ENCODE measurements at places on chromosomes 2 and 18. TPM values are rescaled to one million over a fixed set of nuclear protein-coding genes. Genes with fewer than 3 reads are reported as not detected.
A peak's percentile ranks its signal among the peaks of the same experiment; 100 is the strongest.

Gene IL36A
- not detected for total RNA-seq

Gene KCNG2
- not detected for total RNA-seq

Gene ALPG
- 0.16 TPM for total RNA-seq

Gene IL36RN
- 0.63 TPM for total RNA-seq

Gene TRMT61B
- 11.2 TPM for total RNA-seq

Gene CDH7
- total RNA-seq, result 2.9 TPM

Gene MC2R
- not detected for total RNA-seq

DNA sequence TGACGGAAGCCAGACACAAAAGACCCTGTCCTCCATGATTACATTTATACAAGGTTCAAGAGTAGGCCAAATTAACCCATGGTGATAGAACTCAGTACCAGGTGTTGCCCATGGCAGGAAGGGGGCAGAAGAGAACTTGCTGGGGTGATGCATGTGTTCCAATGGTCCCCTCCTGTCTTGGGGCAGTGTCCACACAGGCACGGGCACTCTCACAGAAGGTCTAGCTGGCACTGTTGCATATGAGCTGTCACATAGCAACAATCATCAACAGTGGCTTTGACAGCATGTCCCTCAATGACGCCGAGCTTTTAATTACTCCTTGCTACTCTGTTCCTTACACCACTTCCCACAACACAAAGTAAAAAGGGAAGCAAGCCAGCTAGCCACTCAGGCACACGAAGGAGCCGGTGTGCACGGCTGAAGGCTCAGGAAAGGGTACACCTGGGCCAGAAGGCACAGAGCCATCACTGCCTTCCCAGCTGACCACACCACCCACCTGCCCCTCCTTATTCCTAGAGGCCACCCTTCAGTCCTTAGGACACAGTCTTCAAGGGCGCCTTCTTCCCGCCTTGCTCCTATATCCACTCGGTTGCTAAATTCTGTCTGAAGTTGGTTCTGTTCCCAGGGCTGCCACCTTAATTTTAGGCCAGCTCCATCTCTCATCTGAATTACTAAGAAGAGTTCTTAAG lies 28.9 kb downstream of the RPL31 start:
- no peaks in the 10 kb centered on the region for H3K36me3 ChIP-seq
- H3K4me1 ChIP-seq, result no peaks in the 10 kb centered on the region
- no peaks in the 10 kb centered on the region for H3K27me3 ChIP-seq
- H3K4me3 ChIP-seq, result no peak overlapping the region
- DNase-seq, result no peak
- H3K27ac ChIP-seq, result no peak overlapping the region

DNA sequence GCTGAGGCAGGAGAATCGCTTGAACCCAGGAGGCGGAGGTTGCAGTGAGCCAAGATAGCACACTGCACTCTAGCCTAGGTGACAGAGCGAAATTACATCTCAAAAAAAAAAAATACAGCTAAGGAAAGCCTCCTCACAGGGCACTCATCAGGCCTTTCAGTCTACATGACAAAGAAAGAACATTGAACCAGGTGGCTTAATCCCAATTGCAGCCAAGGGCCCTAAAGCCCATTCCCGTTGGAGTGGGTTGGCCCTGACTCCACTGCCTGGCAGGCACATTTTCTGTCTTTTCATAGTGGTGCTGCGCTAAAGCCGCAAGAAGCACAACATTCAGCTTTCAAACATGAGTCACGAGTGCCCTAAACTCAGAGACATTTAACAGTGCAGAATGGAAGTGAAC lies 372.5 kb downstream of the RNF144A start:
- no peak for DNase-seq
- H3K4me1 ChIP-seq, result no peaks in the 10 kb centered on the region
- no peak overlapping the region for H3K4me3 ChIP-seq

DNA sequence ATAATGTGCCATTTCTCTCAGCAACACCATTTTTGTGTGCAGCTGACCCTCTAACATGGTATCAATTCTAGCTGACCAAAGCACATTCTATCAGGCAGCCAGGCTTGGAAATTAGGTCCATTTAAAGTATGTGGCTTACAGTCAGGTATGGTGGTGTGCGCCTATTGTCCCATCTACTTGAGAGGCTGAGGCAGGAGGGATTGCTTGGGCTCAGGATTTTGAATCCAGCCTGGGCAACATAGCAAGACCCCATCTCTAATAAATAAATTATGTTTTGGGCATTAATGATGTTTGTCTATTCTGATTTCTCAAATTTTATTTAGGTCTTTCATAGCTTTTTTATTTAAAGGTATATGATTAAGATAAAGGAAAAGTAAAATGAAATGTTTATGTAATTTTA lies 63.3 kb downstream of the DNAJC10 start:
- H3K4me3 ChIP-seq, result no peak overlapping the region
- H3K4me1 ChIP-seq, result no peaks in the 10 kb centered on the region
- H3K36me3 ChIP-seq, result no peaks in the 10 kb centered on the region
- H3K27ac ChIP-seq, result no peak overlapping the region

DNA sequence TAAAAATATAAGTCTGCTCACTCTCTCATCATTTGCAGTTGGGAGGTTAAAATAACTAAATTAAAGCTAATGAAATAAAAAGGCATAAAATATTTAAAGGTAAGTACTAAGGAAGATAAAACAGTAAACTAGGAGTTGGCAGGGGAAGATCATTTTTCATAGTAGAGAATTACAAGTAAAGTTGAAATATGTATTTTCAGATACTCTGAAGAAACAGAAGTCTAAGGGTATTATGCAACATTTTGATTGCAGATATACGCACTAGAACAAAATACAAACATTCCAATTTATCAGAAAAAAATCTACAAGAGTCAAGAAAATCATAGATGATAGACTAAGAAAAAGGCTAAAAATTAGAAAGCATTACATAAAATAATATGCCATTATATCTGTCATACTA lies 167.6 kb upstream of the CTAGE1 start:
- H3K27ac ChIP-seq, result no peak overlapping the region
- no peaks in the 10 kb centered on the region for H3K36me3 ChIP-seq
- no peaks in the 10 kb centered on the region for H3K27me3 ChIP-seq
- no peak for DNase-seq
- H3K4me1 ChIP-seq, result peaks cover 3% of the 10 kb centered on the region

GRCh38 chr2:71282493-71282892 lies 49.1 kb upstream of the ZNF638 start:
- no peak for DNase-seq
- H3K36me3 ChIP-seq, result no peaks in the 10 kb centered on the region
- H3K4me3 ChIP-seq, result no peak overlapping the region
- H3K4me1 ChIP-seq, result peaks cover 4% of the 10 kb centered on the region
- peaks cover 59% of the 10 kb centered on the region for H3K27me3 ChIP-seq

- no peaks in the 10 kb centered on the region for H3K36me3 ChIP-seq
- no peak overlapping the region for H3K4me3 ChIP-seq
- H3K27me3 ChIP-seq, result no peaks in the 10 kb centered on the region
- H3K4me1 ChIP-seq, result peaks cover 3% of the 10 kb centered on the region
- DNase-seq, result no peak
- no peak overlapping the region for H3K27ac ChIP-seq
Measured at GRCh38 chr2:224513991-224514390, 71.2 kb downstream of the CUL3 start.

DNA sequence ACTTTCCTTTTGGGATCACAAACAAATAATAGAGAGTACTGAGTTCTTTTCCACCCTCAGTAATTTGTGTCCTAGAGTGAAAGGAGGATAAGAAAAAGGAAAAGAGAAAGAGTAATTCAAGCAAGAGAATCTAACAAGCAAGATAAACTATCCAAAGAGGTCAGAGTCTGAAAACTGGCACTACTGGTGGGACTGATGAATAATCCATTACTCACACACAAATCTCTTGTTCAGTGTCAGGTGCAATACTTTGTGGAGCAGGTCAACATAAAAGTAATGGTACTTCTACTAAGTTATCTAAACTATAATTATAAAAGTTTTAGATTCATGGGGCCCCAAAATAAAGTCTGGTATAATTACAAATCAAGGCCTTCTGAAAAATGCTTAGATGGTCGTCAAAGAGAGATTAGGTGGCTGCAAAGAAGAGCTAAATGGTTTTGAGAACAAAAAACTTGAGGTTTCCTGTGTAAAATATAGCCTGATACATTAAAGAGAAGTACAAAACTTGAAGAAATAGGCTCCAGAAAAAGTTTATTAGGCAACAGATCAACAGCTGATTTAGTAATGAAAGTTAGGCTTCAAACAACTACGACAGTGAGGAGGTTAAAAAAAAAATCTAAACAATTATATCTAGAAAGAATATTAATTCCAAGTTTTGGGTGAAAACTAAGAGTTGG lies 109.4 kb downstream of the BAZ2B start:
- no peak overlapping the region for H3K4me3 ChIP-seq
- no peaks in the 10 kb centered on the region for H3K36me3 ChIP-seq
- no peaks in the 10 kb centered on the region for H3K27me3 ChIP-seq
- peak overlapping the region; percentile 65 for H3K27ac ChIP-seq

- no peaks in the 10 kb centered on the region for H3K27me3 ChIP-seq
- H3K27ac ChIP-seq, result no peak overlapping the region
- no peak overlapping the region for H3K4me3 ChIP-seq
- H3K4me1 ChIP-seq, result no peaks in the 10 kb centered on the region
Measured at GRCh38 chr18:23493654-23494053, 9.7 kb upstream of the RMC1 start.

GRCh38 chr2:136122661-136123060 lies 4.7 kb upstream of the CXCR4 start:
- H3K27me3 ChIP-seq, result peaks cover 71% of the 10 kb centered on the region
- H3K4me1 ChIP-seq, result peaks cover 19% of the 10 kb centered on the region
- H3K4me3 ChIP-seq, result no peak overlapping the region
- H3K36me3 ChIP-seq, result no peaks in the 10 kb centered on the region
- DNase-seq, result no peak

GRCh38 chr2:101446869-101447268 lies 28.0 kb downstream of the RFX8 start:
- DNase-seq, result no peak
- no peaks in the 10 kb centered on the region for H3K36me3 ChIP-seq
- H3K27me3 ChIP-seq, result no peaks in the 10 kb centered on the region
- H3K27ac ChIP-seq, result no peak overlapping the region
- no peak overlapping the region for H3K4me3 ChIP-seq

GRCh38 chr2:238847841-238848690 lies at the start of gene TWIST2:
Gene TWIST2 (plus strand): TSS chr2:238848085. CDS start chr2:238848216, 131 bp downstream.
- peak within 1 kb of the TSS; percentile 92 for H3K27ac ChIP-seq
- H3K4me3 ChIP-seq, result peak within 1 kb of the TSS; percentile 36

DNA sequence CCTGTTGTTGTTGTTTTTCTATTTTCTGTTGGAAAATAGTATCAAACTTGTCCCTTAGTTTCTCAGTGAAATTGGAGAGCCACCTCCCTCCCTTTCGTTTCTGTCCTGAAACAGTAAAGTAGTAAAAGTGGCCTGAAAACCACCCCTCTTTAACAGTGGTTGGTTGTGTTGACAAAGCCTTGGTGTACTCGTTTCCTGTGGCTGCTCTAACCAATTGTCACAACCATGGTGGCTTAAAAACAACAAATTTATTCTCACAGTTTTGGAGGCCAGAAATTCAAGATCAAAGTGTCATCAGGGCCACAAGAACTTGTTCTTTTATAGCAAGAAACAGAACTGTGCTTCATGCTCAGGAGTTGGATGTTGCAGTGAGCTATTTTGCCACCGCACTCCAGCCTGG lies 4.0 kb upstream of the DYSF start:
- H3K36me3 ChIP-seq, result no peaks in the 10 kb centered on the region
- no peak overlapping the region for H3K27ac ChIP-seq
- H3K4me1 ChIP-seq, result peaks cover 5% of the 10 kb centered on the region
- no peak overlapping the region for H3K4me3 ChIP-seq
- DNase-seq, result no peak
- H3K27me3 ChIP-seq, result peaks cover 26% of the 10 kb centered on the region

GRCh38 chr18:62324917-62325805 lies at the start of gene TNFRSF11A:
Gene TNFRSF11A (plus strand): TSS chr18:62325310. CDS start chr18:62325353, 43 bp downstream.
- H3K4me1 ChIP-seq, result peaks cover 33% of the 10 kb centered on the region
- H3K27me3 ChIP-seq, result peaks cover 55% of the 10 kb centered on the region
- DNase-seq, result peak; percentile 83
- peak within 1 kb of the TSS; percentile 67 for H3K4me3 ChIP-seq
- no peaks in the 10 kb centered on the region for H3K36me3 ChIP-seq

DNA sequence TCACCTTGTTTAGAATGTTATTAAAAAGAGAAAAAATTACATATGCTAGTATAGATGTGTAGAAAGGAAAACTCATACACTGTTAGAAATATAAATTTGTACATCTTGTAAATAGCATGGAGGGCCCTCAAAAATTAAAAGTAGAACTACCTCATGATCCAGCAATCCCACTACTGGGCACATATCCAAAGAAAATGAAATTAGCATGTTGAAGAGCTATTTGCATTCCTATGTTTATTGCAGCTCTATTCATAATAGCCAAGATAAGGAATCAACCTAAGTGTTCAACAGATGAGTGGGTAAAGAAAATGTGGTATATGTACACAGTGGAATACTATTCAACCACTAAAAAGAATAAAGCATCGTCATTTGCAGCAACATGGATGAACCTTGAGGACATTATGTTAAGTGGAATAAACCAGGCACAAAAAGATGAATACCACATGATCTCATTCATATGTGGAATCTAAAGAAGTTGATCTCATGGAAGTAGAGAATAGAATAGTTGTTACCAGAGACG lies 251.5 kb upstream of the THUMPD2 start:
- H3K27me3 ChIP-seq, result no peaks in the 10 kb centered on the region
- H3K36me3 ChIP-seq, result no peaks in the 10 kb centered on the region
- no peak overlapping the region for H3K27ac ChIP-seq

DNA sequence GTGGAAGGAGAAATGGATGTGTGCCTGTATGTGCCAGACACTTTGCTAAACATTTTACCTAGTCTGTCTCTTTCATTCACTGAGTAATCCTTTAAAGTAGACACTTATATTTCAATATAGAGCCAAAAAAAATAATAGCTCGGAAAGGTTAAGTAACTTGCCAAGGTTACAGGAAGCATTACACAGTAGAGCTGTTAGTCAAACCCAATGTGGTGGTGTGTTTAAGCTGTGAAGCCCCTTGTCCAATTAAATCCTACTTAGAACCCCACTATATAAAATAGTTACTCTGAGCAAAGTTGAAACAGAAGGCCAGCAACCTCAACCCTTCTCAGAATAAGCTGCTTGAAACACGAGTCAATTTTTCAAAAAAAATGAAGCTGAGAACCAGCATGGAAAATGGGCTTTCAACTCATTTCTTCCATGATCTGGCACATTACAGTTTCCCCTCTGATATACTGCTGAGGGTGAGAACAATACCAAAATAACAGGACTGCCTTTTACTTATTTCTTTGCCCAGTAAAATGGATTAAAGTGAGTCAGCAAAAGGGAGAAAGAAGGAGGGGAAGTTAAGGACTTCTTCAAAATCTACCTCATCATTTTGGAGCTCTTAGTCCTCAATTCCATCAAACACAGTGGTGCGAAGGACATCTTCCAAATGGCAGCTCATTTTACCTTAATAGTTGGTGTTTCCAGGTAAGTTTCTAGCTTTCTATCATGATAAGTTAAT lies 7.9 kb downstream of the RDH14 start:
- peak overlapping the region; percentile 35 for H3K27ac ChIP-seq
- no peak overlapping the region for H3K4me3 ChIP-seq
- DNase-seq, result no peak
- no peaks in the 10 kb centered on the region for H3K36me3 ChIP-seq

- H3K4me1 ChIP-seq, result no peaks in the 10 kb centered on the region
- H3K4me3 ChIP-seq, result no peak overlapping the region
Measured at GRCh38 chr2:62363166-62363565, 142.8 kb downstream of the TMEM17 start.

GRCh38 chr2:235512699-235513053 lies 18.8 kb downstream of the AGAP1 start:
- DNase-seq, result peak; percentile 26
- H3K36me3 ChIP-seq, result no peaks in the 10 kb centered on the region
- H3K4me1 ChIP-seq, result peaks cover 14% of the 10 kb centered on the region
- no peaks in the 10 kb centered on the region for H3K27me3 ChIP-seq

- DNase-seq, result no peak
- no peak overlapping the region for H3K27ac ChIP-seq
- no peak overlapping the region for H3K4me3 ChIP-seq
- no peaks in the 10 kb centered on the region for H3K27me3 ChIP-seq
- no peaks in the 10 kb centered on the region for H3K36me3 ChIP-seq
- no peaks in the 10 kb centered on the region for H3K4me1 ChIP-seq
Measured at GRCh38 chr2:165277860-165278656, 38.8 kb downstream of the SCN2A start.

Measured in hepatocyte (in vitro differentiated cells).